ENCODE measurements at places on chromosomes 5 and 9.

GRCh38 chr9:116572095-116572748, 114.9 kb upstream of the TRIM32 start:
- no peak for DNase-seq

DNA sequence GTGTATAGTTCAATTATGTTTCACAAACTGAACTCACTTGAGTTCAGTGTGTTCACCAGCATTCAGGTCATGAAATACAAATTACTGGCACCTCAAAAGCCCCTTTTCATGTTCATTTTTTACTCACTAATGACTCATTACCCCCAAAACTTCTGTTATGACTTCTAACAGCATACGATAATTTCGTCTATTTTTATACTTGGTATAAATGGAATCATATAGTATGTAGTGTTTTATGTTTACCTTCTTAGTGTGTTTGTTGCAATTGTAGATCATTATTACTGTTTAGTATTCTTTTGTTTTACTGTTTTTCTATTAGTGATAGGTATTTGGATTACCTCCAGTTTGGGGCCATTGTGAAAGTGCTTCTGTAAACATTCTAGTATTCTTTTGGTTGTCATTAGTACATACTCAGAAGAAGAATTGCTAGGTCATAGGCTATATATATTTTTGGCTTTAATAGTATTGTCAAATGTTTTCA, 33.4 kb downstream of the DDX4 start:
- DNase-seq: no peak

- DNase-seq: no peak
Measured at GRCh38 chr9:74499770-74500583, 2.8 kb downstream of the RORB start.

DNA sequence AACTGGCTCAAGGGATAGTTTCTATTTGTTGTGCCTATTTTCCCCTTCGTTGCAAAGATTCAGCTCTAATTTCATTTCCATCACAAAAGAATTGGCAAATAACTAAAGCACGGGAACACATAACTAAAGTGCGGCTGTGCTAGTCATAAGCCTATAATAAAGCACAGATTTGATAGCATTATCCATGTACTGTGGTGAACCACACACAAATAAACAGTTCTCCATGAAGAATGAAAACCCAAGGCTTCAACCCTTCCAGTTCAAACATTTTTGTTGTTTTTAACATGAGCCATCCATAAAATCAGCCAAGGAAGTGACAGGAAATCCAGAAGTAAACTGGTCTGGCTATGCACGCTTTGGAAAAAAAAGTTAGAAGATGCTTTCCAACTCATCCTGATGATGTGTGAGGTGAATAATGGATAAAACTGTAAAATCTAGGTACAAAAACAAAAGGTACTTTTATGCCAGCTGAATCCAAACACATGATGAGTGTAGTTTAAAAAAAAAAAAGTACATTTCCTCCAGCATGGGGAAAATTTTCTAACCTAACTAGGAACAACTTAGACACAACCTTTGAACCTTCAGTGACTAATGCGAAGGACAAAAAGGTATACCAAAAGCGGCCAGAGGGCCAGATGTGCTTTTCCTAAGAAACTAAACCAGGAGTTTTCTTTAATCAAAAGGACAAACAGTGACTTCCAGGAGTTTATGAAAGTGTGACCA, 10.2 kb downstream of the ZNF608 start:
- no peak for DNase-seq

DNA sequence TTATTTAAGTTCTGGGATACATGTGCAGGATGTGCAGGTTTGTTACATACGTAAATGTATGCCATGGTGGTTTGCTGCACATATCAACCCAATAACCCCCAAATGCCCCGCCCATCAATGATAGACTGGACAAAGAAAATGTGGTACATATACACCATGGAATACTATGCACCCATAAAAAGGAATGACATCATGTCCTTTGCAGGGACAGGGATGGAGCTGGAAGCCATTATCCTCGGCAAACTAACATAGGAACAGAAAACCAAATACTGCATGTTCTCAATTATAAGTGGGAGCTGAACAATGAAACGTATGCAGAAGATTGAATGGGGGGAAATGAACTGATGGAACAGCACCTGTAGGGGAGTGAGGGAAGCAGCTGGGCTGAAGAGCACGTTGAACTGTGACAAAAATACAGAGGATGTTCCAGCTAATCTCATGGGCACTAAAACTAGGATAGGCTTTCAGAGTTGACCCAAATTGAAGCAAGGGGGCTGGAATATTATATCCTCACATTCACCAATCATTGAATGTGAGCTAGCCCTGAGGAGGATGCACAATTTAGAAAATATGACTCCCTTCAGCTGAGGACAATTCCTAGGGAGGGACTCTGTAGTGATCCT, 70.5 kb upstream of the OSMR start:
- no peak for DNase-seq

GRCh38 chr5:147169399-147169798, 65.4 kb upstream of the STK32A start:
- DNase-seq: no peak

Measured in T-helper 17 cell (primary cell).